ENCODE measurements at places on chromosomes 5 and 9.

GRCh38 chr5:166979307-166979895 is 1312.0 kb upstream of the WWC1 start:
- no peak for DNase-seq

DNA sequence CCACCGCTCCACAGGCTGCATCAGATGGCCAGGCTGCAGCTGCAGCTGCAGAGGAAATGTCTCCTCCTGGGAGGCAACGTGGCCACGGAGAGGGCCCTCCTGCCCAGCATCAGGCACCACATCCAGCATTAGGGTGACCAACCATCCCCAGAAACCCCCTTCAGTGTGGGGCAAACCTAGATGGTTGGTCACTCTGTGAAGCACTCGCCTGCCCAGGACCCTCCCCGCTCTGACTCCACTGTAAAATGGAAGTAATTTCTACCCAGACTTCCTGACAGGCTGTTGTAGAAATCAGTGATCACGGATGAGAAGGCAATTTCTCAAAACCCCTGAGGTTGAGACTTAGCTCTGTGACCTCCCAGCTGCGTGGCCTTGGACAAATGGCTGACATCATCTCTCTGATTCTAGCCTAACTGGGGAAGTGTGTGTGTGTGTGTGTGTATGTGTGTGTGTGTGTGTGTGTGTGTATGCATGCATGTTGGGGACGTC is 31.6 kb downstream of the B4GALT1 start:
- no peak for DNase-seq

GRCh38 chr5:121797681-121798518 is 53.8 kb upstream of the FTMT start:
- no peak for DNase-seq

- no peak for DNase-seq
Measured at GRCh38 chr9:134263596-134263995, 62.7 kb upstream of the RXRA start.

Measured in GF-D8 (cell line).